Activated CD8-positive, alpha-beta T cell treated with anti-CD3 and anti-CD28 coated beads, Interleukin-2, amount 10 ng/mL, durations not matched to agents 7 days and 5 days (primary cell): ENCODE measurements at places on chromosomes 5 and 9.
A peak's percentile ranks its signal among the peaks of the same experiment; 100 is the strongest.

- no peak for DNase-seq
These were observed 170.4 kb downstream of the TTC39B start for GRCh38 chr9:15136646-15137045.

GRCh38 chr5:170280011-170280493, 17.5 kb downstream of the LCP2 start:
- no peak for DNase-seq

DNA sequence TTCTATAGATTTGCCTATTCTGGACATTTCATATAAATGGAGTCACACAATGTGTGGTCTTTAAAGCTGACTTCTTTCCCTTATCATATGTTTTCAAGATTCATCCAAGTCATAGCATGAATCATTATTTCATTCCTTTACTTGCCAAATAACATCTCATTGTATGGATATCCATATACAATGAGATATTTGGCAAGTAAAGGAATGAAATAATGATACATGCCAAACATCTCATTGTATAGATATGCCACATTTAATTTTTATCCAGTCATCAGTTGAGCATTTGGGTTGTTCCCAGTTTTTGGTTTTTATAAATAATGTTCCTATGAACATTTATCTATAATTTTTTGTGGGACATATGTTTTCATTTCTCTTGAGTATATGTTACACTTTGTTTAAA, 20.5 kb upstream of the OR2K2 start:
- no peak for DNase-seq

DNA sequence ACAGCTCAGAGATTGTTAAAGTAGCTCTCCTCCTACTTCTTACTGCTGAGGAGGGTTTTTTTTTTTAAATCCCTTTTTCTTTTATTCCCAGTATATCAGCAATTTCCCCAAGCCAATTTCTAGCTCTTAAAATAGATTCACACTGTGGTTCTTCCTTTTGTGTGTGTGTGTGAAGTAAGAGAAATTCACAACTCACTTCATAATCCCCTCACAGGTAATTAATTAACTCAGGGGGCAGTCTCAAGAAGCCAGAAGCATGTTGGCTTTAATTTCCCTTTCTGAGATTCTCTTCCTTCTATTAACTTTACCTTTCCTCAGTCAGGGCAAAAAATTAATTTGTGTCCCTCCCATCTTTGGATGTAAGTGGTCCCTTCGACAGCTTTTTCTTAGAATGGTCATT, 71.0 kb upstream of the HMHB1 start:
- no peak for DNase-seq

- DNase-seq = no peak
These were observed 60.8 kb downstream of the TTLL11 start for GRCh38 chr9:122032346-122032745.

DNA sequence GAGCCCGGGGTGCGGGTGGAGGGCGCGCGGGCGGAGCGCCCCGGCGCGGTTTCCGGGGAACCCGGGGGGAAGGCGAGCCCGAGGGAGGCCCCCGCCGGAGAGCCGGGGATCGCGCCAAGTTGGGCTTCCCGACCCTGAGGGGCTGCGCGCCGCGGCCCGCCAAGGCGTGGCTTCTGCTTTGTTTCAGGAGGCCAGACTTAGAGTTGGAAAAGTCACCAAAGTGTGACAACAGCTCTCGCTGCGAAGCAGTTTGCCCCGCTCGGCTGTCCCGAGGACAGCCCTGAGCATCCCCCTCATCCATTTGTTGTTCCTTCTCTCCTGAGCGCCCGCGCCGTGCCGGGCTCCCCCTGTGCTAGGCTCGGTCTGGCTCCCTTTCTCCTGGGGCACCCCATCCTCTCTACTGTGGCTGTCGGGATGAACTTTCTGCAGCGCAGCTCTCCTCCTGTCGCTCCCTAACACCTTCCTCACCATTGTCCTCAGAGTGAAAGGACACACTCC, 410 bp downstream of the GLIPR2 start:
- no peak for DNase-seq

GRCh38 chr5:161446655-161447054, 99.9 kb downstream of the GABRB2 start:
- no peak for DNase-seq

DNA sequence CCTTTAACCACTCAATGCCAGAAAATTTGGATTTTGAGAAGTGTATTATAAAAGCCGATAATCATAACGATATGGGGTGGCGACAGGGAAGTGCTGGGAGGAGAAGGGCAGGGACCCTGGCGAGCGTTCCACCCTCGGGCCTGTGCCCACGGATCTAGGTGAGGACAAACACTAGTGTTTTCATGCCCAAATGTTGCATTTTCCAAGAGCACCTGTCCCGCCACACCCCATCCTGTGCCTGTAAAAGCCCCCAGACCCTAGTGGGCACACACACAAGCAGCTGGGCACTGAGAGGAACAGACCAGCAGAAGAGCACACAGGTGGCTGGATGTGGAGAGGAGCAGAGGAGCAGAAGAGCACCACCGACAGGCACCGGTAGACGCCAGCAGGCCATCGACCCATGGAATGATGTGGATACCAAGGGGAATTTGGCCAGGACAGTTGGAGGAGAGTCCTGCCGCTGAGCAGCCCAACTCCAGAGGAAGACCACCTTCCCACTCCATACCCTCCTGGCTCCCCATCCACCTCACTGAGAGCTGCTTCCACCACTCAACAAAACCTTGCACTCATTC, 315.0 kb downstream of the EDIL3 start:
- DNase-seq = no peak

GRCh38 chr5:142109331-142110045, 909 bp downstream of the NDFIP1 start:
- DNase-seq = peak; percentile 69

GRCh38 chr9:123749580-123750202, 180.2 kb downstream of the DENND1A start:
- no peak for DNase-seq

- no peak for DNase-seq
These were observed 99.3 kb downstream of the ACTBL2 start for GRCh38 chr5:57383093-57383861.

DNA sequence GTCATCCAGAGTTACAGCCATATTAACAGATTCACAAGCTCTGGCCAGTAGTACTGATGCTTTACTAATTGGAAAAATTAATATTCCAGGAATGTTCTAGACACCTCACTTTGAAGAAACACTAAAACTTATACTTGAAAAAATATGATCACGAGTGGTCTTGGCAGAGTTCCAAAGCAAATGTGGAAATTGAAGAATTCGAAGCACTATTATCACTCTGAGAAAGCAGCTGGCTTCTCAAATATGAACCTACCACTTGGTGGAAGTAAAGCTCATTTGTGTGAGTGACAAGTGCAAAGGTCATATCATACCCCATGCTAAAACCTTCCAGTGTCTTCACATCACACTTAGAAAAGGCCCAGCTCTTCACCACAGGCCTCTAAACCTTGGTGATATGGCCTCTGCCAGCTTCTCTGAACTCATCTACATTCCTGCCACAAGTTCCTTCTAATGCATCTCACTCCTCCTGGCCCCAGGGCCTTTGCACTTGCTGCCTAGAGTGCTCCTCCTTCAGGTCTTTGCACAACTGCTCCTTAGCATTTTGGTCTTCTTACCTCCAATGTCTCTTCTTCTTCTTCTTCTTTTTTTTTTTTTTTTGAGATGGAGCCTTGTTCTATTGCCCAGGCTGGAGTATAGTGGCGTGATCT, 175.7 kb upstream of the SMIM23 start:
- no peak for DNase-seq

- DNase-seq = no peak
These were observed 2.5 kb upstream of the ISL1 start for GRCh38 chr5:51380603-51381207.

DNA sequence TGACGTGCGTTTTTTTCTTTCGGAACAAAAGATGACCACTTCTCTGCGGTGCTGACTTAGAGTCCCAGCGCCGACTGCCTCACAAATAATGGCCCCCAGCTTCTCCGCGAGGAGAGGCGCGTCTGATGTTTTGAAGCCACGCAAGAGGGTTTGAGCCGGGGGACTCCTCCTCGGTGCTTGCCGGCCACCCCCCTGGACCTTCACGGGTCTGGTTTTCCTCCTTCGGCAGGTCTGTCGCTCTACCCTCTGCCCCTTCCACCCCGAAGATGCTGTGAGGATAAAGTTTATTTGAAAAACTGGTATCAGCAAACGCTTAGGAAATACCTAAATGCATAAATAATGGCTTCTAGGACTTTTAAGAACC, 584 bp downstream of the USP20 start:
- DNase-seq = peak; percentile 40

DNA sequence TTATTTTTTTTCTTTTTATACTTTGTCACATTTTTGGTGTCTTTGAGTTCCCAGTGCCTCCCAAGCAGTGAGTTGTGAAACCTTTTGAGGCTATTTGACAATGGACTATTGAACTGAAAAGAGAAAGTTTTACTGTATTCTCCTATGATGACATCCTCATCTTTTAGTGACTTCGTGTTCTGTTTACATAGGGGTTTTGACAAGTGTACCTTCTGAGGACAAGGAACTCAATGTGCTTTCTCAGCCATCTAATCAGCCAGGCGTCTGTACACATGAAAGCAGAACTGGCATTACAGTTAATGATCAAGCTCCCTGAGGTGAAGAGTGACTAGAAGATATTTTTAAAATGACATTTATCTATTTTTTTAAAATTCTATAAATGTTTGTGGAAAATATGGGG, 175.5 kb downstream of the ANXA1 start:
- DNase-seq = no peak

DNA sequence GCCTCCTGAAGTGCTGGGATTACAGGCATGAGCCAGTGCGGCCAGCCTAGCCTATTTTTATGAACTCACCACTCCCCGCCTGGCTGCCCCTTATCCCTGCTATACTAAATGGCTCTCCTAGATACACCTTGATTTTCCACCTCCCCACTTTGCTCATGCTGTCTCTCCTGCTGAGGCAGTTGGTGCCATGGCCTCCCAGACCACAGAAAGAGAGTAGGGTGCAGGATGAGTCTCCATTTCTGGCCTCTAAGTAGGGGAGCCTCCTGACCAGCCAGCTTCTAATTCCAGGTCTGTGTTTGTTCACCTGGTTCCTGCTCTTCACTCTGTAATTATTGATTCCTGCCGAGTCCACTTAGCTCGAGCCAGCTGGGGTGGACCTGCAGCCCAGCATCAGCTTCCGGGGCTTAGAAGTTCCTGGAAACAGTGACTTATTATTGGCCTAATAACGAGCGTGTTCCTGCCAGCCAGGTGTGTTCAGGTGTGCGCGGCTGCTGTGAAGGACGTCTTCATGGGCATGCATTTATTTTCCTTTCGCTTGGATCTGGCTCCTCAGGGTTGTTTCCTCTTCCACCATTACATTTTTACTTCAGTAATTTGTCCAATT, 34.0 kb downstream of the ZNF618 start:
- DNase-seq = no peak

DNA sequence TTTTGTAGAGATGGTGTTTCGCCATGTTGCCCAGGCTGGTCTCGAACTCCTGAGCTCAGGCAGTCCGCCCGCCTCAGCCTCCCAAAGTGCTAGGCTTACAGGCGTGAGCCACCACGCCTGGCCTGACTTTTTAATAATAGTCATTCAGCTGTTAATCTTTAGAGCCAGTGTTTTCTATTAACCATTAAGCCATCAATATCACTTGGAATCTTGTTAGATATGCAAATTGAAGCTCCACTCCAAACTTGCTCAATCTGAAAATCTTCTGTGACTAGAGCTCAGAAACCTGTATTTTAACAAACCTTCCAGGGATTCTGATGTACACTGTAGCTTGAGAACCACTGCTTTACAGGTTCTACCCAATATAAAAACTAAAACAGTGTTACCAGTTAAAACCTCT, 113.5 kb downstream of the CDC42SE2 start:
- no peak for DNase-seq

GRCh38 chr5:4020400-4020799, 424.8 kb downstream of the IRX1 start:
- DNase-seq = no peak

GRCh38 chr5:15282611-15283010, 217.4 kb upstream of the FBXL7 start:
- no peak for DNase-seq

DNA sequence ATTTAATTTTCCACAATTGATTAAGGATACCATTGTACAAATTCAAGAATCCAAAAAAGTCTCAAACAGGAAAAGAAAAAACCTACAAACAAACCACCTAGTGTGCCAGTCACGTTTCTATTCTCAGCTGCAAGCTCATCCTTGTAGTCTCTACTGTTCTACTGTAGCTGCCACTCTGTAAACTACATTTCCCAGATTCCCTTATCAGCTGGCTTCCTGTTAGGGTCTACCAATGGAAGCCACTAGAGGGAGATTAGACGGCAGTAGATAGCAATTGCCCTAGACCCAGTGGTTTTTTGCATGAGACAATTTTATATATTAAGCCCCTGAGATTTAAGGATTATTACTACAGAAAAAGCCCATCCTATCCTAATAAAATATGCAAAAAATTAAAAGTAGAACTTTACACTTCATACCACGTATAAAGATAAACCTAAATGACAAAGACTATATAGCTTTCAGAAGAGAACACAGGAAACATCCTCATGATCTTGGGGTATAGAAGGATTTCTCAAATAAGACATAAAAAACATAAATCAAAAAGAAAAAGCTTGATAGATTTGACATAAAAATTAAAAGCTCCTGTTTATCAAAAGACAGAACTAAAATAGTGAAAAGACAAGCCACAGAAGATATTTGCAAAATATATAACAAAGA, 37.4 kb downstream of the P4HA2 start:
- DNase-seq = peak; percentile 32

GRCh38 chr5:139094154-139095131, 103.7 kb downstream of the SIL1 start:
- DNase-seq = no peak

- no peak for DNase-seq
These were observed 269.9 kb downstream of the MTRR start for GRCh38 chr5:8138884-8139283.

GRCh38 chr9:91896513-91897121, 53.4 kb downstream of the ROR2 start:
- DNase-seq = no peak

GRCh38 chr9:97502222-97502983, 937 bp downstream of the TMOD1 start:
- DNase-seq = peak; percentile 20

DNA sequence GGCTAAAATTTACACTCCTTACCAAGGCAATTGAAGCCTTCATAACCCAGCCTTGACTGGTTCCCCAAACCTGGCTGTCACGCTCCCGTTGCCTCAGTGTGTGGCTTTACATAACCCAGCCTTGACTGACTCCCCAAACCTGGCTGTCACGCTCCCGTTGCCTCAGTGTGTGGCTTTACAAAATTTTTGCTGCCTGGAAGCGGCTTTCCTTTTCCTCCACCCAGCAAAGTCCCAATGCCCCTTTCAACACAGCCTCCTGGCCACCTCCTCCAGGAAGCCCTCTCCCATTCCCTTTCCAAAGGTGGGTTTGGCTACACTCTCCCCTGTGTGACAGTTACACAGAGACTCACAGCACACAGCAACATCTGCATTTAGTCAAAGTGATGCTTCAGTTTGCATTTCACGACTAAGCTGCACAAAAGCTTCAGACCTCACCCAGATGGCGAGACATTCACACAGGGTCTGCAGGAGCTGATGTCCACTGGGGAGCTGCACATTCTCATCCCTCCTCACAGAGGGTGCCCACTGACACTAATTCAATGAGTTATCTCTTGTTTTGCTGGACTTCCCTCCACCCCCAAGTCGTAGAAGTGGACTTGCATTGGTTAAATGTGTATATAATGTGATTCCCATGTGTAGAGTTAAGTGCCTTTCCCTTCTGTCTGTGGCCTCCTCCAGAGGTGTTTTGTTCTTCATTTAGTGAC, 156.6 kb upstream of the PHYKPL start:
- DNase-seq = no peak

GRCh38 chr5:83715236-83716065, 5.2 kb downstream of the HAPLN1 start:
- no peak for DNase-seq

GRCh38 chr9:130271473-130271872, 5.9 kb downstream of the HMCN2 start:
- no peak for DNase-seq

GRCh38 chr5:73822989-73823339, 197.0 kb downstream of the ARHGEF28 start:
- DNase-seq = no peak
